BJ (cell line): ENCODE measurements at places on chromosomes 6 and 20.

DNA sequence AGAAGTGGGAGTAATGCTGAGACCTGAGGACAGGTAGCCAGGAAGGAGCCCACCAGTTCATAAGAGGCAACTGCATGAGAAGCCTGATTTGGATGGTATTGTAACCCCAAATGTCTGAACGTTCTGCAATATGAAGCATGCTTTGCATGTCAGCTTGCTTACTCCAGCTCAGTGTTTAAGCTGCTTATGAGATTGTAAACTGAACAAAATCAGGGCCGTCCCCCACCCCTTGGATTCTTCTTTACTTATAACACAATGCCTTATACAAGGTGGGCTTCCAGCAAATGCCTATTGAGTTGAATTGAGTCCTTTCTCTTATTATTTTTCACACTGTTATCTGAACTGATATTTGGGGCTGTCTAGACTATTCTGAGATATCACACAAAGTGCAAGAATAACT is 761.3 kb downstream of the KIF16B start:
- DNase-seq, result no peak

DNA sequence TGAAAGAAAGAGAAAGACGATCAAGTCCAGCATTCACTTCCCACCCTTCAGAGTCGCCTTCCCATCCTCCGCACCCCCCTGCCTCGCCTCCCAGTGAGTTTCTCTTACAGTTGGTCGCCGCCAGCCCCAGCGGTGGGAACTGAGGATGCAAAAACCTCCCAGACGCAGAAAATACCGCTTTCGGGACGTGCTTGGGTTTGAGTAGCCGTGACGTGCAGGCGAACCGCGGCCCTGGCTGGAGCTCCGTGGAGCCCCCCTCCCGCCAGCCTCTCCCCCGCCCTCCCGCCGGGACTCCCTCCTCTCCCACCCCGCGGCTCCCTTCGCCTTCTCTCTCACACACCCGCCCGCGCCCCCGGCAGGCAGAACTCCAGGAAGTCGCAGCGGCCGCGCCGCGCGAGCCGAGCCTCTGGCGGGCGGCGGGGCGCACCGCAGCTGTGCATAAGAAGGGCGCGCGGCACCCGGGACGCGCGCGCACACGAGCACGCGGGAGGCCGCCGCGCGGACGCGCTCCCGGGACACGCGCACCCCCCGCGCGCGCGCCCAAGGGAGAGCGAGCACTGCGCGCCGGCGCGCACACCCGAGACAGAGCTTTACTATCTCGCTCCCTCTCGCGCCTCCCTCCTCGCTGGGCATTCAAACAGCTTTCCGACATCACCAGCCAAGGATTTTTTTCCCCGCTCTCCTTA is at the start of gene ADGRB3:
Gene ADGRB3, plus strand, starts transcription at position 557 of the 686 bp plus-strand sequence. CDS start 3,394 bp downstream, outside the sequence.
- DNase-seq, result no peak

- DNase-seq, result peak; percentile 6
These were observed 95.5 kb upstream of the SCGN start for GRCh38 chr6:25556516-25556915.

GRCh38 chr6:119467488-119468081 is 118.0 kb upstream of the MAN1A1 start:
- no peak for DNase-seq

DNA sequence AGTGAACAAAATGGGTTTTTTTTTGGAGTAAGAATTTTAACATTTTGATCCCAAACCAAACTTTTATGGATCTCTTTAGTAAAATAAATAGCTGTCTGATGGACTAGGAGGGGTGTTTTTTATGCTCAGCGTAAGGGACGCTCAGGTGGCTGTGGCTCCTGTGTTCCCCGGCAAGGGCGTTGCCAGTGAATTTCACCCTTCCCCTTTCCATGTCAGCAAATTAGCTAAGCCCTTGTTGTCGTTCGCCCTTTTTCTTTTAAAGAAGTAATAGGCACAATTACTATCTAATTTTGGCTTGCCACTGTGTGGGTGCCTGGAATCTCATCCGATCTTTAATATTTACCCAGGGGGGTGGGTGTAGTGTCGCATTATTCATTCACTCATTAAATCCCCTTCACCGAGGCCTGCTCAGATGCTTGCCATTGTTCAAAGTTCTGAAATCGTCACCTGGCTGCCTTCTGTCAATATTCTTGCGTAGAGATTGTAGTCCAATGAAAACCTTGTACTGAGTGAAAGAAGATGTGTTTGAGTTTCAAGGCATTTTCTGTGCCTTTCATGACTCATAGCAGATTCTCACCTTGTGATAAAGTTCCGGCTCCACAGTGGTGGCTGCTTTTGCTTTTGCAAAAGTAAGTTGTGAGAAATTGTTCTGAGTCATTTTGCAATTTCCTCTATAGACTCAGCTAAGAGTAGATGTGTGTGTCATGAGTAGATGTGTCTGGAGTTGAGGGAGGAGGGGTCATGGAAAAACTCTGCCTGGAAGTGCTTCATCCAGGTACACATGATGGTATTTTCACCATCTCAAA is 40.0 kb upstream of the CLDN20 start:
- peak; percentile 68 for DNase-seq

DNA sequence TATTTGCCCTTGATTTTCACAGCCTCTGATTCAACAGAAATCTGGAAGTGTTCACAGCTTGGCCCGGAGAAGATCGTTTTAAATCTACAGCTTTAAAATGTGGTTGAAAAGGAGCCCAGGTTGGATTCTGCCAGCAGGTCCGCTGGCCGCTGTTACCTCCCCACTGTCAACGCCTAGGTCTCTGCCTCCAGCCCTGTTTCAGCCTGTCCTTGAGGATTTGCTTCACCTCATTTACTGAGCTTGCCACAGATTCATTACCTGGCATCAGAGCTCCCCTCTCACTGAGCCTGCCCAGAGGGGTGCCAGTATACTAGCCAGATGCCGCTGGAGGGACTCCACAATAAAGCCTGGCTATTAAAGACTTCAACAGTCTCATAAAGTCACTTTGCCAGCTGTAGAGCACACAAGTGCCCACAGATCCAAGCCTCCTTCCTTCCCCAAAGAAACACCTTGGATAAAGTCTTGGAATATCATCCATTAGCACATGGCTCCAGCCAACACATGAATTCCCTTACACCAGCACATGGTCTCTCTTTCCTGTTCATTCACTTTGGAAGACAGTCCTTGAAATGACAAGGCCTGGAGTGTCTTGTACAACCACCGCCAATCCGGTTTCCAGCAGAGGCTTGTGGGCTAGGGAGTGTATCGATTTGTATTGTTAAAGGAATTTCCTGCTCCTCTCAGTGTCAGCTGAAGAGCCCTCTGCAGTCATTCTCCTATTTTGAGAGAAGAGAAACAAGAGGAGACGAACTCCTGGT is 9.5 kb upstream of the NR2E1 start:
- DNase-seq, result no peak

DNA sequence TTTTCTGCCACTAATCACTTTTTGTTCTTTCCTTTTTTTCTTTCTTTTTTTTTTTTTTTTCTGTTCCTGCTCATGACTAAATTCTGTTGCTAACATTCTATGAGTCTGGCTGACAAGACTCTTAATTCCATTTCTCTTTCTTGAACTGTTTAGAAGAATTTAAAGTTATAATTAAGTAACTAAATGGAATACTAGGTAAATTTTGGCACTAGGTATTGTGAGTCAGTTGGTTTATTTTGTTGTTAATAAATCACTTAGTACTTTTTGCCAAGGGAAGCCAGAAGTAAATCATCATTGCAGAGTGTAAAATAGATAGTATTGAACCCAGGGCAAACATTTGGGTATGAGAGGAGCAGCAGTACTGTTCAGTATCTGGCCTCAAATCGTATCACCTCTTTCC is 42.0 kb upstream of the PRDM1 start:
- DNase-seq, result no peak

- DNase-seq, result peak; percentile 4
These were observed 1.3 kb upstream of the NDUFAF4 start for GRCh38 chr6:96899019-96899418.

DNA sequence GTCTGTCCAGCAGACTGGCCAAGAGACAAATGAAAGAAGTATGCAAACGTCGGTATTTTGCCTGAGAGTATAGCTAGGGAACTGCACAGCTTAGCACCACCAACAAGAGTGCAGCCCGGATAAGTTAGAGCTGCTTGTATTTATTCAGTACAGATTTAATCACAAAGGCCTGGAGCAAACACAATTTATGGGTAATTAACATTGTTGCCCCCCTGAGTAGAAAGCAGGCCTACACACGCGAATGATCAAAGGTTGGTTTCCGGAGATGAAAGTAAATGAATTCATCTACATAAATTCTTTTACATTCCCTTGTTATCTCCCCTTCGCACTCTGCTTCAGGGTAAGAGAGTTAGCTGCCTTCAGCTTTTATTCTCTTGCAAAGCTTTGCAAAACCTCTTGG is 24.7 kb upstream of the CRISP1 start:
- DNase-seq, result no peak

- no peak for DNase-seq
These were observed 56.7 kb upstream of the ZFAND3 start for GRCh38 chr6:37762806-37763205.

DNA sequence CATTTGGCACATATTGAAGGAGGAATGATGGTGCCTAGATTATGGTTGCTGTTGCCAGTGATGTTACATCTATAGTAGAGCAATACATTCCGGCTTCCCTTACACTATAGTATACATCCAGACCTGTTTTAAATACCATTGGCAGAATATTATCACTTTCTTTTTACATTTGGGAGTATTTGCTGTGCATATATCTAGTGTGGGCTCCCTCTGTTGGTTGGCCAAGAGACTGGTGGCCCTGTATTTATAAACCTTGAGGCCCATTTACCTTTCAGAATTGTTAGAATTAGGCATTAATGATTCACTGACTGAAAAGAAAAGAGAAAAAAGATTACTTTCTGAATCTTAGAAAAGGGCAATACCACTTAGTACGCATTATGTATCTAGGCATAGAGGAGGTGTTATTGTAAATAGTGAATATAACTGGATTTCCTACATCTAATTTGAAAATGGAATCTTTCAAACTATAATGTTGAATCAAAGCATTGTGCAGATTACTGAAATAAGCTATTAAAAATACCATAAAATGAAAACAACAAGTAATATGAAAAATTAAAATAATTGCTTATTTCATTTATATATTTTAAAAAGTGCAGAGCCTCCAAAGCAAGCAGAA is 628.8 kb upstream of the MAN1A1 start:
- DNase-seq, result no peak

DNA sequence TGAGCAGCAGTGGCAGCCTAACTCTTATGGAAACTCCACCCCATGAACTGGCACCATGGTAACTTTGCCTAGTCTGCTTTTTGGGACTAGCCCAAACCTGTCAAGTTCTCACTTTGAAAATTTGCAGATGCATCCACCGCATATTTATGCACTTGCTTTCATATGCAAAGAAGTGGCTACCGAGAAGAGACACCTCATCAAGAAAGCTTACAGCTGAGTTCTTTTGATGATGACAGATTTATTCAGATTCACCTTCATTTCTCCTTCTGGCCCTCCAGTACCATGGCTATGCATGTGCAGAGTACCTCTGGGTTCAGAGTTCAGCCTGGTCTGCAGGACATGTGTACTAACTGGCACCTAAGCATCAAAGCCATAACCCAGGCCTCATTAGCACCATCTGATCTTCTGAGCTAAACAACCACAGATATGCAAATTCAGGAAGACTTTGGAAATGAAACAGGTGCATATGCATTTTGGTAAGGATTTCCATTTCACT is 154.3 kb upstream of the TENT5A start:
- DNase-seq, result no peak

DNA sequence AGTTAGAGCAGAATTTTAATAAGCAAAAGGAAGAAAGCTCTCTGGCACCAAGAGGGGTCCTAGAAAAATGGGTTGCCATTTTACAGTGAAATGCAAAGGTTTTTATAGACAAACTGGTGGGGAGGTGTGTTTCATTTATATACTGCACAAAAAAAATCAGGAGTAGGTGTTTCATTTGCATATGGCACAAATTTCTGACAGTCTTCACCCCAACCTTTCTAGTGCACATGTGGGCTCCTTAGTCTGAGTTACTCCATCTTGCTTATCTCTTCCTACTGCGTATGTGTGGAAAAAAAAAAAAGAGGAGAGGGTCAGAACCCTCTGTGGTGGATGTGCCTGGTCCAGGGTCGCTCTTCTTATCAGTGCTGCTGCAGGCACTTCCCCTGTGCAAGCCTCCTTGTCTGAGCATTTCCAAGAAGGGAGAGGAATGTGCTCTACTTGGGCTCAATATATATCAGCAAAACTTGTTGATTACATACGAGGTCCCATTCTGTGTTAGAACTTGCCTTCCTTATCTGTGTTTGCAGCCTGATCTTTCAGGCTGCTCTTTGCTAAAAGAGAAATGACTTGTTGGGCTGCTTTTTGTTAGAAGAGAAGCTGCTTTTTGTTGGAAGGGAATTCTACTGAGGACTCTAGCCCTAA is 59.0 kb upstream of the MRAP2 start:
- DNase-seq, result no peak

- no peak for DNase-seq
These were observed 1.5 kb upstream of the MTO1 start for GRCh38 chr6:73460056-73460455.

- no peak for DNase-seq
These were observed at the start of gene GID8 for GRCh38 chr20:62938105-62938888. GID8 (plus strand) TSS chr20:62938147; CDS start chr20:62941503, 3,356 bp downstream.

- DNase-seq, result no peak
These were observed 8.4 kb upstream of the BIRC7 start for GRCh38 chr20:63227260-63227659.
